ENCODE measurements at places on chromosomes 5 and 9.

- peak; percentile 27 for DNase-seq
Measured at GRCh38 chr5:176803943-176804498, 6.3 kb upstream of the UNC5A start.

- no peak for DNase-seq
Measured at GRCh38 chr9:86854898-86855523, 92.3 kb downstream of the GAS1 start.

GRCh38 chr9:100587375-100587774, 9.5 kb downstream of the CAVIN4 start:
- DNase-seq: peak; percentile 86

DNA sequence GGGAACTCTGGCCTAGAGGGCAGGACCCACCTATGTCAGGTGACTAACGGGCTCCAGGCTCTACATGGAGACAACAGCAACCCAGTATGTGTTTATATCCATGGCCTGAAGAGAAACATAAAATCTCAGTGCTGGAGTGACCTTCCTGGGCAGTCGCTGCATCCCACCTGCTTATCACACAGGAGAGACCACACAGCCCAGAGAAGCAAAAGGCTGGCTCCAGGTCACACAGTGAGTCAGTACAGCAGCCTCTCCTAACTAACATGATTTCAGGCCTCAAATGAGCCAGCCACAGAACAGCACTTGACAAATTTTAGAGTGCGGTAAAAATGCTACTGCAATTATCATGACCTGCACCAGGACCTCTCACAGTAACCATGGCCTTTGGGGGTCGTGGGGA, 54.0 kb upstream of the TGFBR1 start:
- DNase-seq: no peak

- DNase-seq: no peak
Measured at GRCh38 chr9:36746415-36746814, 173.7 kb downstream of the MELK start.

- peak; percentile 57 for DNase-seq
Measured at GRCh38 chr5:39465097-39465496, 40.3 kb upstream of the DAB2 start.

- DNase-seq: no peak
Measured at GRCh38 chr5:6900247-6901227, 187.3 kb downstream of the TENT4A start.

- no peak for DNase-seq
Measured at GRCh38 chr9:97524424-97524823, 23.0 kb downstream of the TMOD1 start.

- DNase-seq: no peak
Measured at GRCh38 chr9:113973963-113974413, 97.9 kb downstream of the ZNF618 start.
